ENCODE measurements at places on chromosomes 5 and 9.

- DNase-seq = no peak
Observed at GRCh38 chr5:56467176-56467717, 234.1 kb upstream of the ANKRD55 start.

DNA sequence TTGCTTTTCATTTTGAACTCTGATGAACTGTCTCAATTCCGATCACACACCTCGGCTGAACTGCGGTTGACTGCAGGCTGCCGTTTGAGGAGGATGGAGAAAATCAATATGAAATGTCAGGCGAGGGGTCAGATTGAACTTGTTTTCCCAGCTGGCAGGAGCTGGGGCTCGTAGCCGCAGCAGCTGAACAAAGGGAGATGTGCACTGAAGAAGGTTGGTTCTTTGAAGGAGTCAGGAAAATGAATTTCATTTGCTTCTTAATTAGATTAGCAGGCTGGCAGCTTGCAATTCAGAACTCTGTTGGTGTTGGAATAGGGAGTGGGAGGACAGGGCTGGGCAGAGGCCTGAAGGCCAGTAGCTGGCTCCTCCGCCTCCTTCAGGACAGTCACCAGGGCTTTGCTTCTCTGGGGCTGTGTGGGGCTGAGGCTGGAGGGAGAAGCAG is 117.4 kb upstream of the GPR151 start:
- DNase-seq = peak; percentile 18

GRCh38 chr5:31463351-31463750 is 68.5 kb downstream of the DROSHA start:
- no peak for DNase-seq

GRCh38 chr5:115767424-115767823 is 49.0 kb downstream of the CDO1 start:
- no peak for DNase-seq

- no peak for DNase-seq
Observed at GRCh38 chr9:84512493-84512892, 157.0 kb upstream of the NTRK2 start.

Data from NCI-H774 (cell line).